ENCODE measurements at places on chromosomes 2 and 18.
A peak's percentile ranks its signal among the peaks of the same experiment; 100 is the strongest.

DNA sequence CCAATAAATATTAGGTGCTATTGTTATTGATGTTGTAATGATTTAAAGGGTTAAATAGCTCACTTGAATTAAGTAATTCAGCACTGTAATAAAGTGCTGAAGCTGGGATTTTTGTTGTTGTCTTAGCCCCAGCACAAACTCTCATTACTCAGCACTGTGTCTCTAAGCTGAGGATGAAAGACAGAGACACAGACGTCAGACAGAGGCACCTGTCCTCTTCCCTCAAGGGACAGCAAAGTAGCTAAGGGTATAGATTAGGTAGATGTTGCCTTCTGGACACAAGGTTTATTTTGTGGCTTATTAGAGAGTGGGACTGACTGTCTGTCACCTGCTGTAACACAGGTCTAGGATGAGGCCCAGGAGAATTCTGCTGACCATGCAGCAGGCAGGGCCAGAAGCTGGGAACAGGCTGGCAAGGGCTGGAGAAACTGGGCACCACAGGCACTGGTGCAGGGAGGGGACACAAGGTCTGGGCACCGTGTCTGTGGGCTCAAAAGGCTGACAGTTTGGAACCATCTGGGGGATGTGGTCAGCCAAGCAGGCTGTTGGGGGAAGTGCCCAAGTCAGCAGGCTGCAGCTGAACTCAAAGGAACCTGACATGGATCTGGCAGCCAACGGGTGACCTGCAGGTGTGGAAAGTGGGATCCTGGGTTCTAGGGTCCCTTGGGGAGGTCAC is 20.0 kb upstream of the PTPN4 start:
- no peak for DNase-seq

DNA sequence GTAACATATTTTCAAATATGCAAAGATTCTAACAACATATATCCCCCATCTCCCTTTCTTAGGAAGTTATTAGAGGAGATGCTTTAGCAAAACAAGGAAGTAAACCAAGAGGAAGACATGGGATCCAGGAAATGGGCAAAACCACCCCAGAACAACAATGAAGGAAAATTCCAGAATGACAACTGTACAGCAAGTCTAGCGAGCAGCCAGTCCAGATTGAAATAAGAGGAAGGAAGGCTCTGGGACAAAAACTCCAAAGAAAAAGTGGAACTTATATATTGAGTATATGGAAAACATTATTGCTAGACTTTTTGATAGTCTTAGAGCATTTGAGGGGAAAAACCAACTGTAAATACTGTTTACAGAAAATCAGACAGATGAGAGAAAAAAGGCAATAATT is 2.9 kb upstream of the ARPC2 start:
- no peak for DNase-seq

DNA sequence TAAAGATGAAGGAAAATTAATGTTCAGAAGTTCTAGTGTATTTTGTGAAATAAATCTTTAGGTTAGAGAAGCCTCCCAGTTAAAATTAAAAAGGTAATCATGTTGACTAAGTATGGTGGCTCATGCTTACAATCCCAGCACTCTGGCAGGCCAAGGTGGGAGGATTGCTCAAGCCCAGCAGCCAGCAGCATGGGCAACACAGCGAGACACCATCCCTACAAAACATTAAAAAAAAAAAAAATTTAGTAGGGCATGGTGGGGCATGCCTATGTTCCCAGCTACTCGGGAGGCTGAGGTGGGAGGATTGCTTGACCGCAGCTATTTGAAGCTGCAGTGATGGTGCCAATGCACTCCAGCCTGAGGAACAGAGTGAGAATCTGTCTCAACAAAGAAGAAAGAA is 17.9 kb downstream of the XPO1 start:
- no peak for DNase-seq

DNA sequence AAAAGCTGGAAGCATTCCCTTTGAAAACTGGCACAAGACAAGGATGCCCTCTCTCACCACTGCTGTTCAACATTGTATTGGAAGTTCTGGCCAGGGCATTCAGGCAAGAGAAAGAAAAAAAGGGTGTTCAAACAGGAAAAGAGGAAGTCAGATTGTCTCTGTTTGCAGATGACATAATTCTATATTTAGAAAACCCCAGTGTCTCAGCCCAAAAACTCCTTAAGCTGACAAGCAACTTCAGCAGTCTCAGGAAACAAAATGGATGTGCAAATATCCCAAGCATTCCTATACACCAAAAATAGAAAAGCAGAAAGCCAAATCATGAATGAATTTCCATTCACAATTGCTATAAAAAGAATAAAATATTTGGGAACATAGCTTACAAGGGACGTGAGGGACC is 11.1 kb downstream of the SLC8A1 start:
- no peak for DNase-seq

GRCh38 chr2:158357699-158358098 is 98.9 kb downstream of the CCDC148 start:
- DNase-seq, result no peak

- no peak for DNase-seq
Observed at GRCh38 chr2:215500466-215500865, 64.6 kb upstream of the FN1 start.

DNA sequence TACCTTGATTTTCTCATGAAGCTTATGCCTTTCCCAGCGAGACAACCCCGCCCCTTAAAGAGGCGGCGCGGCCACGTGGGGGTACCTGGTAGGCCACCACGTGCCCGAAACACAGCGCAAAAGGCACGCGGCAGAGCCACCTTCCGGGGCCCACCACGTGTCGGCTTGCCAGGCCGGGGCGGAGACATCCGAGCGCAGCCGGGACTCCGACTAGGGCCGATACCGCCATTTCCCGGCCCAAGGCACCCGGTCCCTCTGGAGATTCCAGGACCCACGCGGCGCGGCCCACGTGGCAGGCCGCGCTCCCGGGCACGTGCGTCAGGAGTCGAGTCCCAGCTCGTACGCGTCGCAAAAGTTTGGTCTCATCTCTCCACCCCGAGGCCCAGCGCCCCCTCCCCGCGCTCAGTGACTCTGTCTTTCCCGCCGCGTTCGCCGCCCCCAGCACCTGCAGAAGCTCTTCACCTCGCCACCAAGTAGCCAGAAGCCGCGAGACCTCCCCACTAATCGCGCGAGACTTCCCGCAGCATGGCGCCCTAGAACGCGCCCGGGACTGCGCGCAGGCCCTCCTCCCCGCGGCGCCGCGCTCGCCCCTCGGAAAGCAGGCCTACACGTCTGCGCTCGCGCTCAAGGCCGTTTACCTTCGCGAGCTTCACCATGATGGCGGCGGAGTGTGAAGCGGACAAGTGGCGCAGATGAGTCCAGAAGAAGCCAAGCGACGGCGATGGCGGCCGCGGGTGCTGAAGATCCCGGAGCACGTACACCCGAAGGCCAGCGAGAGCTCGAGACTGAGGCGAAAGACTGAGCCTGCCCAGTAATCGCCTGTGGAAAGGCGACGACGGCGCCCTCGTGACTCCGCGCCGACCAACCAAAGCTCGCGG is at the start of gene NCL:
Gene NCL (minus strand): TSS at position 787 of the 878 bp plus-strand sequence. CDS start 131 bp downstream, at position 656.
- DNase-seq, result peak; percentile 87

GRCh38 chr18:2920027-2920426 is 73.2 kb downstream of the EMILIN2 start:
- no peak for DNase-seq

DNA sequence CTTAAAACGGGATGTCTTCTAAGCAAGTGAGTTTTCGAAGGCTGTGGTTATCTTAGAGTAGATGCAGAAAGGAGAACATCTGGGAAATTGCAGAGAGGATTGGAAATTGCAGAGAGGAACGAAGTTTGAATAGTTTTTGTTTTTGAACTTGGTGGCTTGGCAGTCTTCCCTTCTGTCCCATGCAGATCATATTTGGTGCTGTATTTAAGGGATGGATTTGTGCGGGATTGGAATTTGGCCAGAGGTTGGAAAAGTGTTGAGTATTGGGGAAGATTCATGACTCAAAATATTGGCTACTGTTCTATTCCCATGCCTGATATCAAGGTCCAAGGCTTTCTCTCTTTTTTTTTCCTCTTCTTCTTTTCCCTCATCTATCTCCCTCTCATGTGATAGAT is 18.2 kb downstream of the PTPRM start:
- DNase-seq, result no peak

Data from activated naive CD4-positive, alpha-beta T cell treated with anti-CD3 and anti-CD28 coated beads for 36 hours (primary cell).